ENCODE measurements at places on chromosomes 11 and 22. TPM values are rescaled to one million over a fixed set of nuclear protein-coding genes. Genes with fewer than 3 reads are reported as not detected.

GAL3ST3 gene
- not detected for total RNA-seq

GRCh38 chr11:87431392-87431791, 393.7 kb downstream of the TMEM135 start:
- no peak for DNase-seq

CHST1 gene
- not detected for total RNA-seq

DNA sequence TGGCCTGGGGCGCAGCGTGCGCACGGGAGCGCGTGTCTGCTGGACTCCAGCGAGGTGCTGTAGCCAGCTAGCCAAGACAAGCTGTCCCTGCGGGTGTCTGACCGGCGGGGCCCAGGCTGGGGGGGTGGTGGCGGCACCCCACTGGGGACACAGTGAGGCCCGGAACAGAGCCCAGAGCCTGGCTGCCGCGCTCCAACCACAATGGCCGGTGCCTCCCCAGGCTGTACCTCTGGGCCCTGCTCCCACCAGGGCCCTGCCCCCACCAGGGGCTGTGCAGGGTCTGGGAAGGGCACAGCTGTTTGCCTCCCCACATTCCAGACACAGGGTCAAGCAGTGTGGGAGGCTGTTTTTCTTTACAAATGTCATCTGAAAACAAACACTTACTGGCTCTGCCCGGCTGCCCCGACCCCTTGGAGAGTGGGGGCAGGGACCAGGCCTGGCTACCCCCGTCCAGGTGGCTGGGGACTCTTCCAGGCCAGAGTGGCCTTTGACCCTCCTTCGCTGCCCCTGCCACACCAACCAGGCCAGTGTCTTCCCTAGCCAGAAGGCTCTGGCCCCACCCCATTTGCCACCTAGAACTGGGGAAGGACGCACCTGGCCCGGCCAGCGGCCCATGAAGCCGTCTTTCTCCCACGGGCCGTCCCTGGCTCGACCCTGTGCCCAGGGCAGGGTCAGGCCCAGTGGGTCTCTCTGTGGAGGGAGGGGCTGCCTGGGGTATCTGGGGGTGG, 14.6 kb downstream of the H19 start:
- DNase-seq: no peak

DNA sequence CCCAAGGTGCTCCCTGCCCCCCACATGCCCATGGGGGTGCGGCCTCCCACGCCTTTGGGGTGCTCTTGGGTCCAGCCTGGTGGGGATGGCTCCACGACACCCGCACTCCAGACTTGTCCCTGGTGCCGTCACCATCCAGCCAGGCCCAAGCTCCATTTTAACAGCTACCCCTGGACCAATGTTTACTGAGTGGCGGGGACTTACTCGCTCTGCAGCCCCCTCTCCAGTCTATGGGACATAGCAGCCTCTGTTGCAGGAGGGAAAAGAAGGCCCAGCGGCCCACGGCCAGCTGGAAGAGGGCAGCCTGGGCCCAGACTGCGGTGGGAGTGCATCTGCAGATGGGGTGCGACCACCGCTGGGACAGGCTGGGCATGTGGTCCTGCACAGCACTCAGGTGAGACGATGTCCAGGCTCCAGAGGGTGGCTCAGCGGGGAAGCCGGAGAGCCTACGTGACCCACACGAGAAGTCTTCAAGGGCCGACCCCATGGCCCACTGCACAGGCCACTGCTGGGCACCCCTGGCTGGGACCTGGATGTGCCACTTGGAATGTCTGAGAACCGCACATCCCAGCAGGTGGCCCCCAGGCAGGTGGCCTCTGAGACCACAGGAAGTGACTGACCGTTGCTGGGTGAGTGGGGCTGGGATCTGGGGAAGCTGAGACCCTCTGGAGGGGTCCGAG, 18.1 kb downstream of the IL17REL start:
- DNase-seq: no peak

DNA sequence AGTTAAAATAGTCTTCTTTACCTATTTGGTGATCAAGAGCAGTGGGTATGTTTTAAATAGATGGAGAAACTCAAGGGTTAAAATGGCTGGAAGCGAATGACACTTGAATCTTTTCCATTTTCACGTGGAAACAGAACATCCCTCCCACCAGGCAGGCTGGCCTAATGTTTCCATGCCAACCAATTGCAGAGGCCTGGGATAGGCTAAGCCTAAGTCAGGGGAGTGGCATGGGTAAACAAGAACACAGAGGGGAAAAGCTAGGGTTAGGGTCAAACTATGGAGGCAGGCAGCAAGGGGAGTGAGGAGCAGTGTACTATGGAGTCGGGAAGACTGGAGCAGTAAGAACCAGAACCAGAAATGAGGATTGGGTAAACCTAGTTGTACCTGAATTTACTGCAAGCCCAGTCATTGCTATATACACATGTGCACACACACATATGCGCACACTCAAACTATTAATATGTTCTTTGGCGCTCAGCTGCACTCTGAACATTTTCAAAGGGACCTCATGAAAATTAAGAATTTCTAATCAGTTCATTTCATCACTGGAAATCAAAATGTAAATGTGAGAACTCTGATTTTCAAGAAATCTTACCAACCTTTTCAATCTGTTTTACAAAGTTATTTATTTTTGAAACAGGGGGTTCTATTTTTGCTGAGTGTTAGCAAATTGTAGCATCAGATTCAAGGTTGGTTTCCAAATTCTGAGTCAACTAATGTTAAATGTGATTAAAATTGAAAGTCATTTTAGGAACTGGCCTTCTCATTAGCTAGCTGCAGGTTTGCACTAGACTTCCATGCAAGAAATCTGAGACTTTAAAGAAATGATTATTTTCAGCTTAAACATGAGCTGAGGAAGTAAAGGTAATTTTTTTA, 327.0 kb upstream of the CCDC90B start:
- no peak for DNase-seq
